ENCODE measurements at places on chromosomes 2 and 18.
A peak's percentile ranks its signal among the peaks of the same experiment; 100 is the strongest.

DNA sequence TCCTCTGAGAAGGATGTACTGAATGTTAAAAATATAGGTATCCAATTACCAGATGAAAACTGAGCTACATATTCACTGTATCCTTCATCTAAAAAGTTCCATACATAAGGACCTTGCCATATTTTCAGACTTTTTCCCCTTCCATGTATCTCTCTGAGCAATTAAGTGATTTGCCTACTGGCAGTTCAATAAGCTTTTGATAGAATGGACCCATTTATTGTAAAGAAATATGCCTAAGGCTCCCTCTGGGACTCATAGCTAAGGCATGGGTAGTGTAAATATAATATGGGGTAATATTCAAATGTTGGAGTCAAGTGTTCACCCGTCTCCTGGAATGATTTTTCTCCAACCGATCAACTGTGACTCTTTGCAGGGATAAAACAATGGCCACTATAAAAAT lies 135.4 kb upstream of the FSHR start:
- no peak for DNase-seq

- DNase-seq = no peak
Measured at GRCh38 chr2:24818721-24819167, 25.5 kb downstream of the CENPO start.

DNA sequence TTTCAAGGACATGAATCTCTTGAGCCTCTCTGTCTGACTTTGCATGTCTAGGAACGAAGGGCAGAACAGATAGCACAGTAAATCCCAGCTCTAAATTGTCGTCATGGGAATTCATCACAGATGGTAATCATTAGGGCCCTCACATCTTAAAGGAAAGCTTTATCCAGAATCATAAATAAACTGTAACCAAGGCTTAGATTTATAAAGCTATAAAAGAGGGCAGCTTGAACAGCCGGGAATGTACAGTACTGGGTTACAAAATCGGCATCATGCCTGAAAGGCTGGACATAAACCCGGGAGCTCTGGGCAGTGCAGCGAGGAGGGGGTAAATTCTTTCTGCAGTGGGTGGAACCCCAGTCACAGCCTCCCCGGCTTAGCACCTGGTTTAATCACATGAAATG lies 144.4 kb downstream of the GFPT1 start:
- DNase-seq = peak; percentile 95

DNA sequence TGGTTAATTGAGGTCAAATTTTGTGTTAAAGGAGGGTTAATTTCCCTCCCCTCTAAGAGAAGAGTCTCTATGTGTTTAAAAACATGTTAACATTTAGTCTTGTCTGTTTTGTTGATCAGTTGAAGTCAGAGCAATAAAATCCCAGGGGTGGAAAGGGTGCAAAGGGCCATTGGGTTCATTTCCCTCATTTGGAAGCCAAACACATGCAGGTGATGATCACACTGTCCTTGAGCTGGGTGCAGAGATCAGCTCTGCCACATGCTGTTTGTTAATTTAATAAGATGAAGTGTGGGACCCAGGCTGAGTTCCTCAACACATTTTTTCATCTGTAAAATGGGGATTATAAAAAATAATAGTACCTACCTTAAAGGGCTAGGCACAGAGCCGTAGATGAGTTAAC lies 260.9 kb downstream of the LPIN1 start:
- no peak for DNase-seq

- DNase-seq = no peak
Measured at GRCh38 chr2:133345638-133346037, 222.6 kb downstream of the NCKAP5 start.

DNA sequence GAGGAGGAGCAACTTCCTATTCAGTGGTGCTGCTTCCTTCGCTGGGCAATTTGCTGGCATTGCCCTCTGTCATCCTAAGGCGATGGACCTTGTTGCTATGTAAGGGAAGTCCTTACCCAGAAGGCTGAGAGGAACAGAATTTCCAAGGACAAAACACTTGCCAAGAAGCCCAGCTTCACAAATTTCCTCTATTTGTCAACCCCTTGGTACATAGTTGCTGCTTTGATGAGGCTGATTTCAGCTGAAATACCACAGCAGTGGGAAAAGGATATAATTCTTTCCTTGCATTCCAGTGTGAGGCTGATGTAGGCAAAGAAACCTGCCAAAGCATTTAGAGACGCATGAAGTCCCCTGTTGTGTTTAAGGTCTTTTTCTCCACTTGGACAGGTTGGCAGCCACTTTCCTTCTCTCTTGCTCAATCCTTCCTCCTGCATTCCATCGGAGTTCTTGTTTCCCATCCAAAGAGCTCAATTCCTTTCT lies 16.4 kb upstream of the ST3GAL5 start:
- no peak for DNase-seq

DNA sequence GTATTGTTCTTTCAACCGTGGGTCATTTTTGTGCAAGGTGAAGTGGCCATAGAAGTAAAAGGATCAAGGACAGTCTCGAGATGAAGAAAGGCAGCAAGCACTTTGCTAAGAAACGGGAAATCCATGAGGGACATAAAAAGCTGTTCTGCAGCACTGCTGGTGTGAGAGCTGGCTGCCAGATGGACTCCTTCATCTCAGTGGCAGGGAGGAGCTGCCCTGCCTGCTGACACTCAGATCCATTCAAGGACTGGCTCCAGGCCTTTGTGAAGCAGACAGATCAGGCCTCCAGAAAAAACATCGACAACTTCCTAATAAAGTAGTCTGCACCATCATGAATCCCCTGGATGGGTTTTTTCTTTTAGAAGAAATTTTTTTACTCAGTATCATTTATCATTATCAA lies 29.5 kb downstream of the RMC1 start:
- no peak for DNase-seq

GRCh38 chr2:80592106-80592505 lies 287.6 kb upstream of the LRRTM1 start:
- no peak for DNase-seq

GRCh38 chr2:58633613-58634365 lies 392.7 kb upstream of the FANCL start:
- no peak for DNase-seq

DNA sequence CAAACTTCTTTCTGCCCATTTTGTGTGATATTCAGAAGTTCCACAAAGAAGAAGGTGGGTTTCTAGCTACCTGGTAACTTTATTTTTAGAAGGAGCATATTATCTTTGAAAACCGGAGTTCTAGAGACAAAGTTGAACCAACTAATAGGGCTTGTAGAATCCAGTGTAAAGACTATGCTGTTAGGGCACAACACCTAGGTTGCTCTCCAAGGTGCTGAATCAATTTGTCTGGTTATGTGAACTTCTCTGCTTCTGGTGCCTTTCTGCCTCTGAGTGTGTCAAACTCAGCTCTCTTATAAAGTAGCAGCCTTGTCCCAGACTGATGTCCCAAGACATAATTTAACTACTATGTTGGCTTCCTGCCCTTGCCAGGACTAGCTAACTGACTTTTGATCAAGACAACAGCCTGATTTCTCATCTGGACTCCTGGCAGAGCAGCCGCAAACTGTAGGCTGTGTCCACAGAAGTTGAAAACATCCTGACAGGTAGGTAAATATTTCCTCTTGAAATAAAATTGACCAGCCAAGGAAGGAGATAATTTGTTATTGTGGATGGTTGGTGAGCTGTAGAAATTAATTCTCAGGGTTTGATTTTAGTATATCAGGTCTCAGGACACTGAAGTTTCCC lies 119.4 kb downstream of the CYRIA start:
- no peak for DNase-seq

DNA sequence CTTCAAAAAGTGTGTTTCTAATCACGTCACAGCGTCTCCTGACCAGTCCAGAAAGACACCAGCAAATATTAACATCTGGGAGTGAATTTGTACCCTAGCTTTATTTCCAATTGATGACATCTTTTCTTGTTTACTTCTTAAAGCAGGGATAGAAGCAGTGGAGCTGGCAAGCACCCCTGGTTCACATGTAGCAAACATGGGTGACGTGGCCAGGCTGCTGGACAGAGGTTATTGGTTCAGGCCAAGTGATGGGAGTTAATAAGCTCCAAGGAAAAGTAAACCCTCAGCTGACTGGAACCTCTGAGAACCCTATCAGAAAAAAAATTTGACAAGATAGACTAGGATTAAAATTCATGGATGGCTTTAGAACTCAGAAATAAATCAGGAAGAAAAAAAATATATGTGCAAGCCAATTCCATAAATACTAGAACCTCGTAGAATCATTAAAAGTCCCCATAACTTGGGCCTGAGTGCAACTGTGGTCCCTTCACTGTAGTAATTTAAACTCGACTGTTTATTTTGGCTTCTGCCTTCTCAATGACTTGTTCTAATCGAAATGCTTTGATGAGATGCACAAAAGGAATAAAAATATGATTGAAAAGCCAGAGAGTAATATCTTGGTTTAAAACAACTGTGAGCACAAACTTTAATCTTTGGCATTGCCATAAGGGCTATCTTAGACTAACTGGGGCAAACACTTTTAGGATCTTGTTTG lies 121.5 kb upstream of the CTAGE1 start:
- DNase-seq = no peak

GRCh38 chr18:76496194-76496890 lies 1.3 kb upstream of the ZNF516 start:
- DNase-seq = no peak

DNA sequence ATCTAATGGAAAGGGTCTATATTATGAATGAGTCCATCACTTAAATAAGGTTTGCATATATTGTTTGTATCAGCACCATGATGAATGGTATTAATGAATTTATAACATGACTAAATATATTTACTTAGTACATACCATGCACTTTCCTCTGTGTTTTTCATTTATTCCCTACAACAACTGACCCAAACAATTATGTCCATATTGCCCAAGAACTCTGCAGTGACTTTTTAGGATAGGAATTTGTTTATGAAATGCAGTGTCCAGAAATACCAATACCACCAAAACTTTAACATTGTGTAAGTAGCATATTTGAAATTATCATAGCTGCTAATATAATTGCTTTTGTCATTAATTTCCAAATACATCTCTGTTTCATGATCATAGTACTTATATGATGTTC lies 119.7 kb downstream of the WDR7 start:
- DNase-seq = no peak

- no peak for DNase-seq
Measured at GRCh38 chr2:174012347-174013314, 47.5 kb upstream of the SP3 start.
